B cell (primary cell): ENCODE measurements at places on chromosomes 2 and 18. TPM values are rescaled to one million over a fixed set of nuclear protein-coding genes. Genes with fewer than 3 reads are reported as not detected.

GRCh38 chr2:6474161-6475140, 391.3 kb downstream of the CMPK2 start:
- H3K4me3 ChIP-seq, result no peak overlapping the region
- no peak overlapping the region for H3K27ac ChIP-seq
- H3K4me1 ChIP-seq, result no peaks in the 10 kb centered on the region
- no peaks in the 10 kb centered on the region for H3K36me3 ChIP-seq
- DNase-seq, result no peak

GRCh38 chr18:57547260-57547659, 39.2 kb downstream of the FECH start:
- H3K4me3 ChIP-seq, result no peak overlapping the region
- H3K36me3 ChIP-seq, result no peaks in the 10 kb centered on the region
- no peak for DNase-seq
- H3K27ac ChIP-seq, result no peak overlapping the region
- H3K27me3 ChIP-seq, result no peaks in the 10 kb centered on the region

- no peaks in the 10 kb centered on the region for H3K4me1 ChIP-seq
- no peaks in the 10 kb centered on the region for H3K36me3 ChIP-seq
Measured at GRCh38 chr2:152028182-152028862, 70.5 kb downstream of the CACNB4 start.

- DNase-seq, result no peak
- no peaks in the 10 kb centered on the region for H3K27me3 ChIP-seq
- no peaks in the 10 kb centered on the region for H3K36me3 ChIP-seq
- no peak overlapping the region for H3K4me3 ChIP-seq
- H3K4me1 ChIP-seq, result peaks cover 20% of the 10 kb centered on the region
Measured at GRCh38 chr2:6994536-6995128, 77.4 kb downstream of the RNF144A start.

GRCh38 chr2:172062402-172063004, 22.8 kb upstream of the DLX1 start:
- no peak overlapping the region for H3K4me3 ChIP-seq
- H3K27me3 ChIP-seq, result no peaks in the 10 kb centered on the region
- DNase-seq, result no peak
- no peaks in the 10 kb centered on the region for H3K4me1 ChIP-seq
- H3K27ac ChIP-seq, result no peak overlapping the region
- peaks cover 5% of the 10 kb centered on the region for H3K36me3 ChIP-seq

GRCh38 chr2:47620770-47621437, 162.0 kb upstream of the MSH6 start:
- H3K4me1 ChIP-seq, result peaks cover 10% of the 10 kb centered on the region
- H3K27me3 ChIP-seq, result no peaks in the 10 kb centered on the region
- no peak for DNase-seq
- no peaks in the 10 kb centered on the region for H3K36me3 ChIP-seq
- H3K4me3 ChIP-seq, result no peak overlapping the region
- H3K27ac ChIP-seq, result no peak overlapping the region

Gene HAAO
- polyA plus RNA-seq, result 6.2 and 6.4 TPM in 2 replicates
